Testis (tissue), 5 donors: ENCODE measurements at places on chromosomes 2 and 18. TPM values are rescaled to one million over a fixed set of nuclear protein-coding genes. Genes with fewer than 3 reads are reported as not detected.
A peak's percentile ranks its signal among the peaks of the same experiment; 100 is the strongest.

Gene OTX1
- 0.36 TPM for polyA plus RNA-seq

Gene RAD51AP2
- polyA plus RNA-seq: 2.7 TPM

Gene ARHGAP25
- polyA plus RNA-seq: 8.2 TPM

Gene GPR45
- polyA plus RNA-seq: 0.74 TPM

Gene ZNF638
- 65.0 TPM for polyA plus RNA-seq

Gene ERBB4
- polyA plus RNA-seq: 6.1 TPM

Gene LBX2
- polyA plus RNA-seq: 0.33 TPM

GRCh38 chr2:131659168-131659572 lies 131.5 kb downstream of the CCDC74A start:
- H3K36me3 ChIP-seq: no peaks in the 10 kb centered on the region
- peak; percentile 74 for DNase-seq
- peaks cover 29% of the 10 kb centered on the region for H3K4me1 ChIP-seq
- peak overlapping the region; percentile 65 for H3K27ac ChIP-seq

DNA sequence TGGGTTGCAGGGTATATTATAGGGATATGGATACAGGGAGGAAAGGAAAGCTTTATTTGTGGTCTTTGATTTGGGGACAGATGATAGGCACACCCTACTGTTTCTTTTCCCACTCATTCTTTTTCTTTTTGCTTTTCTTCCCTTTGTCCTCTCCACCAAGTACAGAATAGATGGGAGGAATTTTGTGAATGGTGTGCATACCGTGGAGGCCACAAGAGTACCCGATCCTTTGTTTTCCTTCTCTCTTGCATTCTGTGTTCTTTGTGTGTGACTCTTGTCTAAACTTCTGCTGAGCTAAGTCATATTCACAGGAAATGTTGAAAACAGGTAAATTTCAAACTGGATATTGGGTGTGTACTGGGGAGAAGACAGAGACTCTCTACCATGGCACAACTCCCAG lies 321.4 kb upstream of the SLC8A1 start:
- no peak overlapping the region for H3K4me3 ChIP-seq
- DNase-seq: no peak
- no peaks in the 10 kb centered on the region for H3K36me3 ChIP-seq
- H3K27ac ChIP-seq: no peak overlapping the region
- H3K27me3 ChIP-seq: no peaks in the 10 kb centered on the region

DNA sequence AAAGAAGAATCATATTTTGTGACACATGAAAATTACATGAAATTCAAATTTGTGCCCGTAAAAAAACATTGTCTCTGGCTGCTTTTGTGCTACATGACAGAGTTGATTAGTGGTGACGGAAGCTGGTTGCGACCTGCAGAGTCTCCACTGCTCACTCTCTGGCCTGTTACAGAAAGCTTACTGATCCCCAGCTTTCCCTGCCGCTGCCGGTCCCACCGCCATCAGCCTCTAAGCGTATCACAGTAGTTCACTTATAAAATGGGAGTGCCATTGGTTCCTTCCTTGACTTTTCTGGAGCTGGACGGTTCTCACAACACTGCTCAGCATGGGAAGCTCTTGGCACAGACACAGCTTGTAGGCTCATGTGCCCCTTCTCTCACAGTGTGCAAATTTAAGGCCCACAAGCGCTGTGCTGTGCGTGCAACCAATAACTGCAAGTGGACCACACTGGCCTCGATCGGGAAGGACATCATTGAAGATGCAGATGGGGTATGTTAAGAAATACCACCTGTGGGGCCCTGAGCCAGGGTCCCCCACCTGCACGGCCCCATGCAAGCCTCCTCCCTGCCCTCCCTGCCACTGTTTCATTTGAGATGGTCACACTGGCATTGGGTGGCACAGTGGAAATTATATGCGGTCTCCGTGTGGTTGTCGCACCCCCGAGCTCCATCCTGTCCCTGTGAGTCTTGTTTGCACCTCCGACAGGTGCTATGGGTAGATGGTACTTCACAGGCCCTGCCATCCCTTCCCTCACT lies 81.3 kb downstream of the DGKD start:
- H3K27ac ChIP-seq: no peak overlapping the region
- no peaks in the 10 kb centered on the region for H3K36me3 ChIP-seq
- no peak overlapping the region for H3K4me3 ChIP-seq
- H3K4me1 ChIP-seq: peaks cover 6% of the 10 kb centered on the region
- DNase-seq: peak; percentile 13
- H3K27me3 ChIP-seq: no peaks in the 10 kb centered on the region

DNA sequence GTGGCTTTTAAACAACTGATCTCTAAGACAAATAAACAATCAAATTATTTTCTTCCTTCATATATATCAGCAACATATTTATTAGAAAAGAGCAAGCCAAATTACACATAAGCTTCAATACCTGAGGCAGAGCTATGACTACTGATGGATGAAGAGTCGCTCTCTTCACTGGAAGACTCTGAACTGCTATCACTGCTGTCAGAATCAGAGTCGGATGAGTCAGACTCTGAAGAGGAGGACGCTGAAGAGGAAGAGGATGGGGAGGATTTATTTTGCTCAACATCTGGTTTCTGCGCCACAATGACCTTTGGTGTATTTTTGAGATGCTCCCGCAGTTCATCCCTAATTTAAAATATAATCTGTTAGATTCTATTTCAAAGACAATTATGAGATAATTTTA lies 56.7 kb downstream of the CWC22 start:
- H3K36me3 ChIP-seq: no peaks in the 10 kb centered on the region
- DNase-seq: no peak
- no peaks in the 10 kb centered on the region for H3K4me1 ChIP-seq
- H3K27me3 ChIP-seq: no peaks in the 10 kb centered on the region
- no peak overlapping the region for H3K27ac ChIP-seq

DNA sequence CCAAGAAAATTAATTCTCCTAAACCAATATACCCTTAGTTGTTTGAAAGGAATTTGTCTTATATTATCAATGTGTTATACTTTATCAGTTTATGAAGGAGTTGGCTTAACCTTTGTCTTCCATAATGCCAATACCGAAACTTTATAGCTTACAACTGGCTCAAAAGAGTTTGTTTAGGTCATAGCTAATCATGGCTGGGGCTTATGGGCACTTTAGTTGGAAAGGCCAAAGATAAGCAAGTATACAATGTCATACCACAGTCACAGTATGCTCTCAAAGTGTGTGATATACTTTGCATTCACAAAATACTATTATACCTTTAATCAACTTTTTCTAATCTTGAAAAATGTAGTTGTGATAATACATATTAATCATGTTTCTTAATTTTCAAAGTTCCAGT lies 2.3 kb downstream of the KLHL41 start:
- no peak for DNase-seq
- no peaks in the 10 kb centered on the region for H3K4me1 ChIP-seq
- H3K27ac ChIP-seq: no peak overlapping the region
- H3K27me3 ChIP-seq: no peaks in the 10 kb centered on the region
